ENCODE measurements at places on chromosomes 12 and 14.

- DNase-seq: no peak
Measured at GRCh38 chr12:109523071-109523470, 45.6 kb downstream of the UBE3B start.

DNA sequence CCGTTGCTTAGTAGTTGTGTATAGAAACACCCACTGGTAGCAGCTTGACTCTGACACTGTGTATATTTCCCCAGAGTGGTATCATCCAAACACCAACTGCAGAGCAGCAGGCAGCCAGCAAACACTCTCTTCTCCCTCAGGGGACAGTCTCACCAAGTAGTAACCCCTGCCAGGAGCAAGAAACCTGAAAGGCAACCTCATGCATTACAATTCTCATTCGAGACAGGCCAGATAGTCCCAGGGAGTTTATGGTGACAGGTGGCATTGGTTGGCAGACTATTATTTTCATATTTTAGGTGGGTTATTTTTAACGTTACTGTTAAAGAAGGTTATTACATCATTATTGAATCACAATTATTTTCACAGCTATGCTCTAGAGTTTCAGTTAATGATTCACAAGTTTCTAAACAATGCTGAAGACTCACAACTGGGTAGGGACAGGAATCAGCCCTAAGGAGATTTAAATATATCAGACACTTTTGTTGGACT, 222.8 kb downstream of the EGLN3 start:
- no peak for DNase-seq

GRCh38 chr12:30792648-30793499, 38.1 kb upstream of the CAPRIN2 start:
- no peak for DNase-seq

DNA sequence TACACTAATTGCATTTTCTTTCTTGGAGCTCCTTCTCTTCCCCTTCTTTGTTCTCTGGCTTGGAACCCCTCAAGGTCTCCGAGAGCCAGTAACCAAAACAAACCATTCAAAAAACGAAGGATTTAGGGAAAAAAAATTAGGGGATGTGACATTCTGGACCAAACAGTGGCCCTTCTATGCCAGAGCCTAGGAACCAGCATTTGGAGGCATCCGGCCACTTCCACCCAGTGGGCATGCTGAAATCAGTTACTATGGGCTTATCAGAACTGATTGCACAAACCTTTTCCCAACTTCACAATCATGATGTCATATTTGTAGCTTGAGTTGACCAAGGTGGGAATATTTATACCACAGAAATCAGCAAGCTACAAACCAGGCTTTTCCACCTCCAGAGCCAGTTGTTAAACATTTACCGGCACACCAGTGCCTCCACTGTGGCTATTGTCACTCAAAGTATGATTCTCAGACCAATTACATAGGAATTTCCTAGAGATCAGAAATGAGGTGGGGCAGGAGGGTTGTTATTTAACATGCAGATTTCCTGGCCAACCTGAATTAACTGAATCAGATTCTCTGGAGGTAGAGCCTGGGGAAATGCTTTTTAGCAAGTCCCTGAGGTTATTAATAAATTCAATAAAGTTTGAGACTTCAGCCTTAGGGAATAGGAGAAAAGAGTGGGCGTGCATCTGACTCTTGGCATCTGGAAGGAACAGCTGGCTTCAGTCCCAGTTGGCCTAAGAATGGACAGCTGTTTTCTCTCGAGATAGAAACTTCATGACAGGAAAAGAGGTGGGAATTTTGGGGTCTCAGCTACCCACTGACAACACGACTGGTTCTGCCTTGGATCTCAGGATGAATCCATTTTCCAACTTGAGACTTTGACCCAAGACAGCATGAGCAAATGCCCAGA, 273.9 kb downstream of the ZFP36L1 start:
- DNase-seq: no peak
